Ascending aorta (tissue), 2 donors: ENCODE measurements at places on chromosomes 16 and 17.
A peak's percentile ranks its signal among the peaks of the same experiment; 100 is the strongest.

DNA sequence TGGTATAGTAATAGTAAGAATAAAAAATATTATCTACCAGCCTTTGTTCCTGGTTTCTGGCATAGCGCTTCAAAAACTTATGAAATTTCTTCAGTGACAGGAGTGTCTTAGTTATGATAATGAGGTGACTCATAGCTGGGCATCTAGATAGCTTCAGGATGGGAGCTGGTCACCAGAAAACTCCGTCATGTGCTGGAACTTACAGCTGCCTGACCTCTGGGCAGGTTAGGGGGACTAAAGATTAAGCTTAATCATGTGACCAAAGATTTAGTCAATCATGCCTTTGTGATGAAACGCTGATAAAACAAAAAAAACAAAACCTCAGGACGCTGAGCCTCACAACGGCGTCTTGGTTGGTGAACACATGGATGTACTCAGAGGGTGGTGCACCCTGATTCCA lies 154.2 kb downstream of the MYO1D start:
- no peak for DNase-seq

DNA sequence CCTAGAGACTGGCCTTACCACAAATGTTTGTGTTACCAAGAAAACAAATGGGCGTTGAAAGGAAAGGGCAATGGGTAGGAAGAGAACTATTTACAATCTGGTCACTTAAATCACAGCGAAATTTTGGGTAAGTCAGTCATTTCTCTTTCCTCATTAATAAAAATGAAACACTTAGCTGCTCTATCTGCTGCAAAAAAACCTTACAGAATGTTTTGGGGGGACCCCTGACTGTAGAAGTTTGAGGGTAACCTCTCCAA lies 742 bp upstream of the NUTF2 start:
- no peak for DNase-seq

DNA sequence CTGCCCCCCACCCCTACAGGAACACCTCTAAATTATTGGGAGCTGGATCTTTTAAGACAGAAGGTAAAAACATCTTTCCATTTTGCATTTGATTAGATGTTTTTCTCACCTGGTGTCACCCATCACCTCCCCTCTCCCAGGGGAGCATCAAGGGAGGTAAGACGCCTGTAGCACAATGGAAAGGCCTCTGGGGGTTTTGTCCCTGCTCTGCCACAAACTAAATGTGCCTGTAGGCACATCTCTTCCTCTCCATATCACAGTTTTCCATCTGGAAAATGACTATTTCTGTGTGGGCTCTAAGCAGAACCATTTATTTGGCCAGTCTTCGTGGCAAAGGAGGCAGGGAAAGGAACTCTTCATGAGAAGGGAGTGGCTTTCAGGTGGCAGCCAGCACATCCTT lies 76.6 kb downstream of the GNAO1 start:
- no peak for DNase-seq

DNA sequence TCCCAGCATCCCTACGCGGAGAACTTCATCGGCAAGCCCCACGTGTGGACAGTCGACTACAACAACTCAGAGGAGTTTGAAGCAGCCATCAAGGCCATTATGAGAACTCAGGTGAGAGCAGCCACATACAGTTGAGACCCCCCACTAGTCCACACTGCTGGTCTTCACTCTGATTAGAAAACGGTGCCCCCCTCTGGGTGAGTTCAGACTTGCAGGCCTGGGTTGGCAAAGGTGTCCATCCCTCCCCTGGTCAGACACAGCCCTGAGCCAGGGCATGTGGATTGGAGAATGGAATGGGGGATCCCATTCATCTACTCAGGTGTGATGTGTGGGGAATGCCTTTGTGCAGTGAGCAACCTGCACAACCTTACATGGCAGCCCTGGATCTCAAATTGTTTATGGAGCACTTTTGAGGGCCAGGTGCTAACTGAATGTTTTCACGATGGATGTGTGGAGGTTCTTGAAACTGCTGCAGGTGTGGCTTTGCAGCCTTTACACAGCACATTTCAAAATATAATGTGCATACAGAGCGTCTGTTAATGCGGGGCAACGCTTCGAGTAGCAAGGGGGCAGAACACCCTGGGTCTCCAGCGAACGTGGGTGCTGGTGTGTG lies 72.6 kb downstream of the MGAT5B start:
- DNase-seq = no peak

DNA sequence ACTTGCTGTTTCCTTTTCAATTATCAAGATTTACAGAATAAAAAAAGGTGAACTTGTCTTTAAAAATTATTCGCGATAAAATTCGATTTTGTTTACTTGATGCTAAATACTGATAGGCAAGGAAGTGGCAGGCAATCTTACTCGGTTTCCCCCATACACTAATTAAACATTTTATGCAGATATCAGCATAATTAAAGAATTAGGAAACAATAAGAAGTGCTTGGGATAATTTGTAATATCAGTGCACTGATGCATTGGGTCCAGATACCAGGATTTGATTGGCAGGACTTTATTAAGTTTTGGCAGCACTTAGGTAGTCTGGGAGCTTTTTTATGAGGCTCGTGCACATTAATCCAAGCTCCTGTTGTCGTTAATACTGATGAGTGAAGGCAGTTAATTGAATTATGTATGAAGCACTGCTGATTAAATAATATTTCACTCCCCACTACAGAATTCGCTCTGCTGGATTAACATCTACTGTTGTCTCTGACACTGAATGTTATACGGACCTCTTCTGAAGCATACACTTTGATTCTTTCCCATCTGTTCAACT lies 165.6 kb downstream of the CA10 start:
- DNase-seq = no peak

DNA sequence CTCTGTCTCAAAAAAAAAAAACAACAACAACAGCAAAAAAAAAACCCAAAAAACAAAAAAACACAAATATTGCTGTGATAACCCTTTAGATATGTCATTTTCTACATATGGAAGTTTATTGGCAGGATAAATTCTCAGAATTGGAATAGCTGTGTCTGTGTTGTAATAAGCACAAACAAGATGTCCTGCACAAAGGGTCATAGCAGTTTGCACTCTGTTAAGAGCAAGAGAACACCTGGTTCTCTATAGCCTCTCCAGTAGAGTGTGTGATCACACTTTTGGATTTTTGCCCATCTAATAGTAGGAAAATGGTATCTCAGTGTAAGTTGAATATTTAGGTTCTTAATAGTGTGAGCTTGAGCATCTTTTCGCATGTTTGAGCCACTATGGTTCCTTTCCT lies 60.4 kb downstream of the USP43 start:
- no peak for DNase-seq

- peak; percentile 12 for DNase-seq
These were observed 50.0 kb upstream of the STH start for GRCh38 chr17:45948881-45949624.

GRCh38 chr17:57113011-57113410 lies 28.0 kb downstream of the AKAP1 start:
- no peak for DNase-seq

GRCh38 chr16:7037495-7037894 lies 295.1 kb upstream of the RBFOX1 start:
- DNase-seq = no peak

DNA sequence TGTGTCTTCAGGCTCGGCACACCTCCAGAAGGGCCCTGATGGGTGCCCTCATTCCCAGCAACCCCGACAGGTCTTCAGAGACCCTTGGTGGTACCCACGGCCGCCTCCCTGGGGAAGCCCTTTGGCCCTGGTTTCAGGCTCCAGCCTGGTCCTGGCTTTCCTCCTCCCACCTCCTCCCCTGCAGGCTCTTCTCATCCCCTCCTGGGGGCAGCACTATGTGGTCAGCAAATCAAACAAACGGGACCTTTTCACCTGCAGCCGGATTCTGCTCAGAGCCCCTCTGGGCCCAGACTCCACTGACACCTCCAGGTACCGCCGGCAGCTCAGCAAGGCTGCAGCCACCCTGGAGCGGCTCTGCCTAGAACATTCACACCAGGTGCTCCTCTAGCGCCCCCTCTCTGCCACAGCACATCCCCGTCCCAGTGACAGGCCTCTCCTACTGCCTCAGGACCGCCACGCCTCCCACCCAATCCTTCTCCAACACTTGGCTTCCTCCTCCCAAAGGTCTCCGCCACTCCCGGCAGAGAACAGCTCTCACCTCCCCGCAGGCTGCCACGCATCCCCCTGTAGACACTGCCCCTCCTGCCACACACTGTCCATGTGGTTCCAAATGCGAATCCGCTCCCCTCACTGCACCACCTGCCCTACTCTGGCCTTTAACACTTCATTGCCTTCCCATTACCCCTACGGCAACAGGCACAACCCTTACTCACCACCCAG lies 12.0 kb downstream of the CORO7 start:
- peak; percentile 66 for DNase-seq

DNA sequence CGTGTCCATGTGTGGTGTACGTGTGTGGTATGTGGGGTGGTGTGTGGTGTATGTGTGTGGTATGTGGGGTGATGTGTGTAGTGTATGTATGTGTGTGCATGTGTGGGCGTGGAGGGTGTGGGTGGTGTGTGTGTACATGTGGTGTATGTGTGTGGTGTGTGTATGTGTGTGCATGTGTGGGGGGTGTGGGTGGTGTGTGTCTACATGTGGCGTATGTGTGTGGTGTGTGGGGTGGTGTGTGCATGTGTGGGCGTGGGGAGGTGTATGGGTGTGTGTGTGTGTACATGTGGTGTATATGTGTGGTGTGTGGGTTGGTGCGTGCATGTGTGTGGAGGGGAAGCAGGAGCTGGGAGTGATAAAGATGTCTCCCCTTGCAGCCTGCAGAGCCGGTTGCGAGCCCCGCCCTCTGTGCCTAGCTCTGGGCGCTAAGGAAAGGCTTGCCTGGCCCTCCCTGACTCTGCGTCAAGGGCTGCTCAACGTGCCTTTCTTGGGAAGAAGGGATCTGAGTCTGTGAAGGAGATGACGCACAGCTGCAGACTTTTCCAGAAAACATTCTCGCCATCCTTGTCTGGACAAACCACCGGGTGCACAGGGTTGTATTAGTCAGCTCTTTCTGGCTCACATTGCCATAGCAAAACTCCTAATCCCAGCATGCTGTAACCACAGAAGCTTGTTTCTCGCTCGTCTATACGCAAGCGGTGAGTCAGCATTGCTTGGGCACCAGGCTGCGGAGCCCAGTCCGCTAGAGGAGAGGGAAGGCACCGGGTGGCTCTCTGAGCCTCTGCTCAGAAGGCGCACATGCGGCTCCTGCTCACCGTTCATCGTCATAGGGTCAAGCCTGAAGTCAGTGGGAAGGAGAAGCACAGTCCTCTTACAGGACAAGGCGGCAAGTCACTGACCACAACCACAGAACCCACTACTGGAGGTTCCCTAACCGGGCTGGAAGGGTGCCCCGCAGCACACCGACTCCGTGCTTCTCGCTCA lies 2.0 kb upstream of the CD300H start:
- peak; percentile 79 for DNase-seq

- no peak for DNase-seq
These were observed 59.1 kb downstream of the OTOA start for GRCh38 chr16:21722771-21723455.

DNA sequence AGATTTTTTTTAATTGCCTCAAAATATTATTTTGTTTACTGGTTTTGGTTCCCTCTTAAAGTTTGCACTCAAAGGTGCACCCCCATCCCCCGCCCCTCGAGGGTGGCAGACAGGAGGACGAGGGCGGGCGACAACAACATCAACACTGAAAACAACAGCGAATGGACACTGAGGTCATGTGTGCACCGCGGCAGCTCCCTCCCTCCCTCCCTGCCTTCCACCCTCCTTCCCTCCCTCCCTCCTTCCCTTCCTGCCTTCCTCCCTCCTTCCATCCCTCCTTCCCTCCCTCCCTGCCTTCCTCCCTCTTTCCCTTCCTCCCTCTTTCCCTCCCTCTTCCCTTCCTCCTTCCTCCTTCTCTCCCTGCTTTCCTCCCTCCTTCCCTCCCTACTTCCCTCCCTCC lies 1.5 kb upstream of the OSGIN1 start:
- DNase-seq = no peak

- no peak for DNase-seq
These were observed 67.4 kb downstream of the MED13 start for GRCh38 chr17:61997664-61998063.

DNA sequence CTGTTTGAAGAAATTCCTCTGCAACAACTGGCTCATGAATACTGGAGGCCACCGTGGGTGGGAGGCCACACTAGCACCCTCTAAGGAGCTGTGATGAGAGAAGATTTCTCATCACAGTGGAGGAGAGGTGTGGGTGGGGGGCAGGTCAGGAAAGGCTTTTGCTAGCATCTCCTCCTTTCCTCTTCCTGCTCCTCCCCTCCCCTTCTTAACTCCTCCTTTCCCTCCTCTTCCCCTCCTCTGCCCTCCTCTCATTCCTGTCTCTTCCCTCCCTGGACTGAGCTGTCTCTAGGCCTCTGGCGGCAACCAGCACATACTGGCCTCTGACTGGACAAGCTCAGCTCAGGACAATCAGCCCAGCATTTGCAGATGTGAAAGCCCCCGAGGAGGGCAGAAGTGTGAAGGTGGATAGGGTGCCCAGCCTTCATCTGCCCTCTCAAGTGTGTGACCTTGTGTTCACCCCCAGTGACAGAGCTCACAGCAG lies 19.0 kb upstream of the LHX1 start:
- no peak for DNase-seq

DNA sequence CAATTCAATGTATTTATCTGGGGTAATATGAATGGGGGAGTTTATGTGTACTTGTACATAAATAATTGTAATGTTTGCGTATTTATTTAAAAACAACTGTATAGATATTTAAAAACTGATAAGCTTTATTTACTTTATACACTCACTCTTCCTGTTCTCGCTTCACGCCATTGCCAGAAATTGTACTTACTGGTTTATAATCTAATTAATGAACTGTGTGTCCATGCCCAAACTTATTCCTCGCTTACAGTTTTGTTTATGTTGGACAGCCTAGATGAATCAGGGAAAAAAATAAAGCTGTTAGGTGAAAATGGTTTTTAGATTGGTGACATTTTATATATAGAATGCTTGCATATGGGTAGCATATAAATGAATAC lies 30.8 kb downstream of the AATF start:
- DNase-seq = no peak

DNA sequence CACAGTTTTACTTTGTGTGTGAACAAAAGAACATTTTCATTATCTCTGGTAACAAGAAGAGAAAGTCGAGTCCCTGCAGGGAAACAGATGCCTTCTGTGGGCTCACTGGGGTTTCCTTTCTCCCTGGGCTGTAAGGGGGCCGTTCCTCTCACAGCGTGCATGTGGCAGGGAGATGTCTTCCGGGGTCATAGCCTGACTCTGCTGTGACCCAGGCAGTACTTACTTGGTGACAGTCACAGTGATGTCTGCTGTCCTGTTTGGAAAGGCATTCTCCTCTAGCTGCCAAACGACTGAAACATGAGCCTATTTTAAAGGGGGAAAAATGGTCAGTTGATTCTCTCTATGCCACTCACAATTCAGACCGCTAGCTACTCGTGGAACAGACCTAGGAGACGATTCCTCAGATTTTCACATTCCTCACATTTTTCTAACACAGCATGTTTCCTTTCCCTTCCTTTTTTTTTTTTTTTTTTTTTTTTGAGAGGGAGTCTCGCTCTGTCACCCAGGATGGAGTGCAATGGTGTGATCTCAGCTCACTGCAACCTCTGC lies 7.3 kb downstream of the HASPIN start:
- no peak for DNase-seq

GRCh38 chr16:15610369-15610871 lies 32.5 kb downstream of the MARF1 start:
- DNase-seq = no peak
